AG08396 (cell line): ENCODE measurements at places on chromosomes 16 and 17.
A peak's percentile ranks its signal among the peaks of the same experiment; 100 is the strongest.

DNA sequence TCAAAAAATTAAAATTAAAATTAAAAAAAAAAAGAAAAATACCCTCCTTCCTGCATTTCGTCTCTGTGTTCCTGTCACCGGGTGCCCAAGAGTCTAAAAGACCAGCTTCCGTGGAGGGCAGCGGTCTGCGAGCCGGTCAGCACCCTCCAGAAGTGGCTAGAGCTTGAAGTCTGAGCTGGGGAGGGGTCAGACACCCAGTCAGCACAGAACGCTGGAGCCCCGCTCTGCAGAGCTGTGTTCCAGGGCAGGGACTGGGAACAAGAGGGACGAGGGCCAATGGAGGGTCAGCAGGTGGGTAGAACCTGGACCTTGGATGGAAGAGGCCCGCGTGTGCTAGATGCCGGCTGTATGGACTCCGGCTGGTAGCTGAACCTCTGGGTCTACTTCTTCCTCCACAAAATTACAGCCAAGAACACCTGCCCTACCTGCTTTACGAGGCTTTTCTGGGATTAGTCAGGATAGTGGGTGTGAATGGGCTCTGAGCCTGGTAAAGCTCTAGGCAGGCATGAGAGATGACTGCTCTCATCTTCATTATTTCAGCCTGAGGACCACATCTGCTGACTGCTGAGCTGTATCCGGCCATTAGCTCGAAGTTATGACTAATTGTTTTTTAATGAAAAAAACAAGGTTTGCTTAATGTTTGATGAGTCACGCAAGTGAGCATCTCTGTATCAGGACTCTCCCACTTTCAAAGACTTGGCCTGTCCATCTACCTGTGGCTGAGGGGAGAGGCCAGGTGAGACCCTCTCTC is 5.9 kb downstream of the TRPV1 start:
- DNase-seq: peak; percentile 67

DNA sequence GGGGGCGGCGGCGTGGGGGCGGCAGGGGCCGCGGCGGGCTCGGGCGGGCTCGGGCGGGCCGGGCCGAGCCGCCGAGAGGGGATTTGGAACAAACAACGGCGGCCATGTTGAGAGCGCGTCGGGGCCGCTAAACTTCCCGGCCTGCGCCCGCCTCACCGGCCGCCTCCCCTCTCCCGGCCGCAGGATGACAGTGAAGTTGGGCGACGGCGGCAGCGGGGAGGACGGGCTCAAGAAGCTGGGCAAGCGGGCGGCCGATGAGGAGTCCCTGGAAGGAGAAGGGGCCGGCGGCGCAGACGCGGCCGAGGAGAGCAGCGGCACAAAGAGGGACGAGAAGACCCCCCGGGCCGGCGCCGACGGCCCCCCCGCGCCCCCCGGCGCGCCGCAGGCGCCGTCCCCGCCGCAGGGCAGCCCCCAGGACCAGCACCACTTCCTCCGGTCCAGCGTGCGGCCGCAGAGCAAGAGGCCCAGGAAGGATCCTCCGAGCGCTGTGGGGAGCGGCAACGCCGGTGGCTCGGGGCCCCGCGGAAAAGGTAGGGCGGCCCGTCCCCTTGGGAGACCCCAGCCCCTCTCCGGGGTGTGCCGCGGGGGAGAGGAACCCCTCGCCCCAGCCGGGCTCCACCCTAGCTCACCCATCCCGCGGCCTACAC is 2.4 kb downstream of the CRAMP1 start:
- DNase-seq: peak; percentile 82

GRCh38 chr16:85302018-85302847 is 190.0 kb upstream of the CIBAR2 start:
- no peak for DNase-seq

GRCh38 chr16:19898924-19899604 is 14.4 kb upstream of the GPRC5B start:
- DNase-seq: peak; percentile 57

GRCh38 chr17:68790931-68791330 is 164.3 kb downstream of the ABCA8 start:
- no peak for DNase-seq

- DNase-seq: no peak
Measured at GRCh38 chr17:13475574-13476223, 126.0 kb downstream of the HS3ST3A1 start.

GRCh38 chr17:12958786-12959185 is 59.0 kb downstream of the ELAC2 start:
- no peak for DNase-seq

DNA sequence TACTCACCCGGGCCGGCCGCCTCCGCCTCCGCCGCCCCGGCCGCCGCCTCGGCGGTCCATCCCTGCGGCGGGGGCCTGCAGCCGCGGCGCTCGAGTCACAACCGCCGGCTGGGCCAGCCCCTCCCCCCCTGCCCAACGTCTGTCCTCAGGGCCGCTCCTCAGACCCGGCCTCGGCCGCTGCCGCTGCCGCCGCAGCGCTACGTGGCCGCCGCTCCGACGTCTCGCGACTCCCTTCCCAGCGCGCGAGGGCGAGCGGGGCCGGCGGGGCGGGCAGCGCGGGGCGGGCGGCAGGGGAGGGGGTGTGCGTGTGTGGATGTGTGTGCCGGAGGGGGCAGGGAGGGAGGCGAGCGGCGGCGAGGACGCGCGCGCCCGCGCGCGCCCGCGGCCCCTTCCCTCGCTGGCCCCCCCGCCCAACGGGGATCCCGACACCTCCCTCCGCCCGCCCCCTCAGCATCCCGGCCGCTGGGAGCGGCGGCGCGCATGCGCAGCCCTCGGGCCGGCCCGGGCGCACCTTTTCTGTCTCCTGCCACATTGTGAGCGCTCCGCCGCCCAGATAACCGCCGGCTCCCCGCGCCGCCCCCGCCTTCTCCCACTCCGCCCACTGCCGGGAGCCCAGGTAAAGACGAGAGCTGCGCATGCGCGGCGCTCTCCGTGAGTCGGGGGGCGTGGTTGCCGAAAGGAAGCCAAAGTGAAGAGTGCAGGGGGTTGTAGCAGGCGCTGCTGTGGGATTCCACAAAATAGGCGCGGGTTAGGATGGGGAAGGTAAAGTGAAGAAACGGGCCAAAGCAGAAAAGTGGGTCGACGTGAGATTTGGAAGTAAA is at the start of gene ZNF652:
ZNF652 (minus strand) TSS at position 349 of the 821 bp plus-strand sequence. CDS start 44,525 bp downstream, outside the sequence.
- peak; percentile 99 for DNase-seq

GRCh38 chr16:85169333-85170065 is 57.2 kb upstream of the CIBAR2 start:
- peak; percentile 66 for DNase-seq
